ENCODE measurements at places on chromosomes 7 and 10. TPM values are rescaled to one million over a fixed set of nuclear protein-coding genes. Genes with fewer than 3 reads are reported as not detected.
A peak's percentile ranks its signal among the peaks of the same experiment; 100 is the strongest.

- no peak for DNase-seq
Measured at GRCh38 chr7:116422683-116423082, 76.9 kb upstream of the CAV2 start.

DNA sequence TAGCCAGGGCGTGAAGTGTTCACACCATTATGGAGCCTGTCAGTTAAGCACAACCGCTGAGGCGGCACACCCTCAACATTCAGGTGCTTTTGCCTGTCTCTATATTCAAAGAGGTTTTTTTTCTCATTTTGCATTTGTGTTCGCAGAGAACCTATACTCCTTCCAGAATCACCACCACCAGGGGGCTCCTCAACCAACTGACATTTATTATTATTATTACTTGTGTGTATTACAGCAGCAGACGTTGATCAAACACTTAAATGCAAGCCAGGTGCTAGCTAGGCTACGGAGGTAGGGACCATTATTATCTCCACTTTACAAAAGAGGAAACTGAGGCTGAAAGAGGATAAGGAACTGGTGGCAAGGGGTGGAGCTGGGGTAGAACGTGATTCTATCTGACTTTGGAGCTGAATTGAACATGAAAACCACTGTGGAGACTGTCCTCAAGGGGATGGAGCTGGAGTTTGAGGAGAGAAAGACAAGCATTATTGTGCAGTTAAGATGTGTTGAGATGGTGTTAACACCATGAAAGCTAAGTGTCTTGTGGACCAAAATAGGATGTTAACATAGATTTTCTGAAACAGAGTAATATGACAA lies 133.8 kb upstream of the PLXNA4 start:
- DNase-seq: peak; percentile 24

- DNase-seq: peak; percentile 83
Measured at GRCh38 chr10:128150045-128150493, 23.8 kb upstream of the MKI67 start.

DNA sequence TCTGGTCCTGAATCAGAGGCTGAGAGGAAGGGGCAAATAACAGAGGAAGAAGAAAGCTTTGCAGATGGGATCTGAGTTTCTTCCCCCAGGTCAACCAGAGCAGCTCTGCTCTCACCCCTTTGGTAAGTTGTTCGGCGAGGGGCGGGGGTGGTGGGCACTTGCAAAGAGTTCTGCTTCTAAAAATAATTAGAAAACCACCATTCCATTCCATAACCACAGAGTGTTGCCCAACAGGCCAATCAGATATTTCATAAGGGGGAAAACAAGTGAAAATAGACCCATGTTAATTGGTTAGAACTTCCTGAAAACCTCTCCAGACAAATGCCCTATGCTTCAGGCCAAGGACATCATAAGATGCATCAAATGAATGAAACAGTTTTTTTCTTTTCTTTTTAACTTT lies 43.6 kb upstream of the R3HCC1L start:
- DNase-seq: no peak

DNA sequence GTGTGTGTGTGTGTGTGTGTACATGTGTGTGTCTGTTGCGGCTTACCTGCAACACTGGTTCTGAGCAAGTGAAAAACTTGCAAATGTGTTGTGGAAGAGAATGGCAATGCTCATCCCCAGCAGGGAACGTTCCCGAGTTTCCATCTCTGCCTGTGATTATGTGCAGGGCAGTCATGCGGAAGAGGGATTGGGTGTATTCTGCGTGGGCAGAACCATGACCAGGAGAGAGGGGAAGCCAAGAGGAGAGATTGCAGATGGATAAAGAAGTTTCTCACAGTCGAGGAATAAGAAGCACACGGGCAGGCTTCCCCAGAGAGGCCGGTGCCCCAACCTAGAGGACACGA lies 99.9 kb downstream of the CTBP2 start:
- DNase-seq: no peak

GRCh38 chr7:103113164-103113563 lies 35.7 kb downstream of the NAPEPLD start:
- no peak for DNase-seq

DNA sequence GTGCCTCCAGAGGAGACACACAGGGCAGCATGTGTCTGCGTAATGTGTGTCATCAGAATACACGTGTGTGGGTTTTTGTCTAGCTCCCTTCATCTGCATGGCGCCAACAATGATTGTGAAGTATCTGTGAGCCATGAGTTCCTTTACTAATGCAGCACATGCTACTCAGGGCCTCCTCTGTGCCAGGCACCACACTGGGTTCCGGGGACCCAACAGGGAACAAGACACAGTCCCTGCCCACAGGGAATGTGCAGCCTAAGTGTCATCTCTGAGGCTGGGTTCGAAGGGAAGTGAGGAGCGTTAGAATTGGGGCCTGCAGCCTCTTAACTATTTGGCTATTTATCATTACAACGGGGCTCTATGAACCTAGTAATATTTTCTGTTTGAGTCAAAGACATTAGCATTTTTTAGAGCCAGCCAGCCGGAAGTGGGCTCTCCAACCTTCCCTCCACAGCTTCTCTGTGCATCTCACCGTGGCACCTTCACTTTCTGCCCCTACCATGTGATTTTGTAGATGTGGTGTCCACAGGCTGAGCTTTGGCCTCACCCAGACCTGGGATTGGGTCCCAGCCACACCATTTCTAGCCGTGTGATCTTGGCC lies 43.9 kb upstream of the SRGN start:
- peak; percentile 59 for DNase-seq

GRCh38 chr7:152108359-152108758 lies 82.9 kb downstream of the GALNT11 start:
- no peak for DNase-seq

DNA sequence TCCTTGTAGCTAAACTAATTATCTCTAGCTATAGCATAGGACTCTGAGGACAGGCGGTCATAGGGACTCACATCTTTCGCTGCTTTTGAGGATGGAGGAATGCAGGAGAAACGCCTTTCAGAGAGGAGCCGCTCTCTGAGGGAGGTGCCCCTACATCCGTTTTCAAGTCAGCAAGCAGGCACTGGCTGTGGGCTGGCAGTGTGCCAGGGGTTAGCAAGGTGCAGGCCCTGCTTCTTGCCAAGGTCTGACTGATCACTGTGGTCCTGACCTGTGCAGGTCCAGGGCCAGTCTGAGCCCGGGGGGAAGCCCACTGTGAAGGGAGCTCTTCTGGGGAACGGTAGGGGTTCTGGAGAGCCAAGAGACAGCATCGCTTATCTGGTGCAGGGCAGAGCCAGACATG lies 89.4 kb downstream of the SH3PXD2A start:
- DNase-seq: peak; percentile 69

DNA sequence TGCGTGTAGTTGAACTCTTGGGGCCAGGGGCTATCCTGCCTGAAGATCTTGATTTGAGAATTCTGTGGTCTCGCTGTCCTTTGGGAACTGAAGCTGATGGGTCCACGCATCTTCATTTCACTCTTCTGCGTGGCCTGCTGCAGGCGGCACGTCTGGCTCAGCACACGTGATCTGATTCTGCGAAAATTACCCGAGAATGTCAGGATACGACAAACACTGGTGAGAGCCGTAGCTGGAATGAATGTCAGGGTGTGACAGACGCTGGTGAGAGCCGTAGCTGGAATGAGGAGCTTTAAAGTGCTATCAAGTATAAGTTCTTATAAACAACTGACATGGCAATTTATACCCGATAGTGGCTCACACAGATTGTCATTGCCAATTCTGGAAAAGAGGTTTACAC lies 44.6 kb upstream of the CFAP46 start:
- no peak for DNase-seq

DNA sequence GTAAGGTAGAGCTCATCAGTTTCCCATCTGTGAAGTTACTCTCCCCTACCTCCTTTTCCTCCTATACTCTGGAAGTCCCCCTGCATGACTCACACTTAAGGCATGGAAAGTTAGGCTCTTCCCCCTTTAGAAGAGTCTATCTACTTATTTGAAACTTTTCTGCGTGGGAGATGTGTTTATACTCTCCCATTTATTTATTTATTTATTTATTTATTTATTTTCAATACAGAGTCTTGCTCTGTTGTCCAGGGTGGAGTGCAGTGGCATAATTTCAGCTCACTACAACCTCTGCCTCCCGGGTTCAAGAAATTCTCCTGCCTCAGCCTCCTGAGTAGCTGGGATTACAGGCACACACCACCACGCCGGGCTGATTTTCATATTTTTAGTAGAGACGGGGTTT lies 107.5 kb upstream of the JCAD start:
- DNase-seq: no peak

DNA sequence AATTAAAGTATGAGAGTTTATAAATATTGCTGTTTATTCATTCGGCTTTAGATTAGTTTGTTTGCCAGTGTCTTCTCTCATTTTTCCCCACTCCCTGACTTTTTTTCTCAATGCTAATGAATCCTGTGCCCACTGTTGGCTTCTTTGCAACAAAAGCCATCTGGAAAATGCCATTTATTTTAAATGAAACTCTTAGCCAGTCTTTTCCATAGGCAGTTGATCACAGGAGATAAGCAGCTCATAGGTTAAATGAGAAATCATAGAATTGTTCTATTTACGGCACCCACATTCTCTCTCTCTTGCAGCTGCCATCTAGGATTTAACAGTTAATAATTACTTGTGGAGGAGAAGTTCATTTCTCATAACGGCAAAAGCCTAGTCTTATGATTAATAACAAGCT lies 249.3 kb upstream of the POM121L12 start:
- no peak for DNase-seq

Gene OR6B1
- total RNA-seq: not detected

Gene PRKCQ
- total RNA-seq: 60.9 TPM

Gene TMEM236
- 0.13 TPM for total RNA-seq

Gene TYW1B
- 2.7 TPM for total RNA-seq

Gene SFMBT2
- total RNA-seq: 63.1 TPM

Gene PRKG1
- total RNA-seq: not detected

Data from activated CD8-positive, alpha-beta T cell treated with anti-CD3 and anti-CD28 coated beads, Interleukin-2, amount 10 ng/mL, durations not matched to agents 7 days and 5 days (primary cell).